ENCODE measurements at places on chromosomes 4 and X. TPM values are rescaled to one million over a fixed set of nuclear protein-coding genes. Genes with fewer than 3 reads are reported as not detected.

- H3K4me1 ChIP-seq = peaks cover 26% of the 10 kb centered on the region
- no peaks in the 10 kb centered on the region for H3K27me3 ChIP-seq
- peaks cover 5% of the 10 kb centered on the region for H3K36me3 ChIP-seq
Measured at GRCh38 chrX:154348114-154348531, 26.3 kb downstream of the FLNA start.

DNA sequence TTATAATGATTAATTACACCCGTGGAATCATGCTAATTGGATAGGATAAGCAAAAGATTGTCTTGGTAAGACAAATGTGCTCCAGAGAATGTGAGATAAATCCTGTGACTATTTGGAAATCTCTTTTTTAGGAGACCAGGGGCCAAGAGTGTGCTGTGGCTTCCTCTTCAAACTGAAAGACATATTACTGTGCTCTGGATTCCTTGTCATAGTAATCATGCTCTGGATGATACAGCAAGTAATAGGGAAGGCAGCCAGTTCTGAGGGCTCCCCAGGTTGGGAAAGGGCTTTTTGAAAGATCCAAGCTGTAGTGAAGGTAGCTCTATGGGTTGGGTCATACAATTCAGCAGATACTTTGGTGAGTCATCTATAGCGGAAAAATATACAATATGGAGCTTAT is 600.5 kb downstream of the PCDH18 start:
- no peaks in the 10 kb centered on the region for H3K27me3 ChIP-seq
- H3K36me3 ChIP-seq = no peaks in the 10 kb centered on the region
- no peak overlapping the region for H3K27ac ChIP-seq
- DNase-seq = no peak

The UGT2B10 gene
- not detected for total RNA-seq

DNA sequence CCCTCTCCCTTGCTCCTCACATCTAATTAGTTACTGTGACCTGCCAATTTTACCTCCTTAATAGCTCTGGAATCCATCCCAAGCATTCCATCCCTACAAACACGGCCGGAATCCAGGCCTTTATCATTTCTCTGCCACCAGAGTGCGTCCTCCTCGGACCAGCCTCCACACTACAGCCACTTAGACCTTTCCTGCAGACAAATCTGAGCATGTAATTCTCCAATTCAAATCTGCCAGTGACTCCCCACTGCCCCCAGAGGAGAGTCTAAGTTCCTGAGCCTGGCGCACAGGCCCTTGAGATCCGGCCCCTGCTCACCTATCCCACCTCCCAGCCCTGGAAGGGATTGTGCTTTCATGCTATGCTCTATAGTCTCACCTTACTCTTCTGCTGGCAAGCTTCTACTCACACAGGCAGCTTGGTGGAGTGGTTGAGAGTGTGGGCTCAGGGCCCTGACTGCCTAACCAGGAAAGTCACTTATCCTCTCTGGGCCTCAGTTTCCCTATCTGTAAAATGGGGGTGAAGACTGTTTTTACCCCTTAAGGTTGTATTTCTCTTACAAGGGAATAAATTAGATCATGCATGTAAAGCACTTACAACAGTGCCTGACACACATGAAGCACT is 31.2 kb downstream of the PJA1 start:
- DNase-seq = no peak
- H3K36me3 ChIP-seq = no peaks in the 10 kb centered on the region
- H3K27me3 ChIP-seq = peaks cover 63% of the 10 kb centered on the region
- no peak overlapping the region for H3K4me3 ChIP-seq
- H3K4me1 ChIP-seq = no peaks in the 10 kb centered on the region
- H3K27ac ChIP-seq = no peak overlapping the region

DNA sequence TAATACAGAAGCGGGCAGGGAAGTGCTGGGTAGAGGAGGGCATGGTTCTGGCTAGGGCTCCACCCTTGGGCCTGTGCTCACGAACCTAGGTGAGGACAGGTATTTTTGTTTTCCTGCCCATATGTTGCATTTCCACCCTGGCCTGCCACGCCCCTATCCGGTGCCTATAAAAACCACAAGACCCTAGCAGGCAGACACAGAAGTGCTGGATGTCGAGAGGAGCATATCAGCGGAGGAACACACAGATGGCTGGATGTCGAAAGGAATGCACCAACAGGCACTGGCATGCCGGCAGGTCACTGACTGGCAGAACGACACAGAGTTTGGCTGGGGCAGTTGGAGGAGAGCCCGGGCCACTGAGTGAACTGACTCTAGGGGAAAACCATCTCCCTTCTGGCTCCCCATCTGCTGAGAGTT is 316.6 kb upstream of the BOD1L1 start:
- no peaks in the 10 kb centered on the region for H3K27me3 ChIP-seq
- H3K36me3 ChIP-seq = no peaks in the 10 kb centered on the region
- H3K27ac ChIP-seq = no peak overlapping the region
- DNase-seq = no peak

- H3K36me3 ChIP-seq = no peaks in the 10 kb centered on the region
- DNase-seq = no peak
- H3K27ac ChIP-seq = no peak overlapping the region
- no peaks in the 10 kb centered on the region for H3K27me3 ChIP-seq
Measured at GRCh38 chrX:9393571-9393970, 71.3 kb upstream of the TBL1X start.

The HPRT1 gene
- total RNA-seq = 64.3 TPM

The IL13RA1 gene
- 1.1 TPM for total RNA-seq

All from activated T-cell treated with anti-CD3 and anti-CD28 coated beads, Interleukin-2, amount 50 U/mL, for 72 hours (primary cell).